ENCODE measurements at places on chromosomes 1 and 21.

DNA sequence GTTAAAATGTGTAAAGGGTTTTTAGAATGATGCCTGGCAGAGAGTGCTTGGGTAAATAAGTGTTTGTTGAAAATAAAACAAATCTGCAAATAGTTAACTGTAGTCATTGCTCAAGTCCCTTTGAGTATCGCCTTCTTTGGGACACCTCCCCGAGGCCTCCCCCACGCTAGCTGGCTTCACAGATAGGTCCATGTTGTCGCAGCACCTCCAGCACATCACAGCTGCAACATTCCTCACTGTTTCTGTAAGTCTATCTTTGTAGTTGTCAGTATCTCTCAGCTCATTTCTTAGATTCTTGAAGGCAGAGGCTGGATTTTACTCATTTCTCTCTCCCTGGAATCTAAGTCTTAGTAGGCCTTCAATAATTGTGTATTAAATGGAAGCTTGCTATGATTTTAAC is 1.6 kb upstream of the STUM start:
- DNase-seq: no peak

DNA sequence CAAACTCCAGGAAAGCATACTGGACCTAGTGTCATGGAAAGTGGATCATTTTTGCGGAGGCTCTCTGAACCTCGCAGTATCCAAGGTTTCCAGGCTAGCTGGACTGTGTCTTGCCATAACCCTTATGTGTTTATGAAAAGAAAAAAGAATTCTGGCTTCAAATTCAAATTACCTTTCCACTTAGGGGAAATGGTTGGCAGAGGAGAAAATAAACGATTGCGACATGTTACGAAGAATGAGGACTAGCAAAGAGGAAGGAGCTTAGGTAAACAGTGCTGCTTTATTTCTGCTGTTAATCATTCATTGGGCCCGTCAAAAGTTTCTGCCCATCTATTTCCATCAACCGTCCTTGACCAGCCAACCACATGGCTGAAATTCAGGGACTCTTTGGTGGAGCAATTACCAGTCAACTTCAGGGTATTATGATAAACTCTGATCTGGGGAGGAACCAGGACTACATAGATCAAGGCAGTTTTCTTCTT is at the start of gene C4BPA:
Gene C4BPA (plus strand): TSS at position 342 of the 482 bp plus-strand sequence. CDS start 8,793 bp downstream, outside the sequence.
- DNase-seq: peak; percentile 37

DNA sequence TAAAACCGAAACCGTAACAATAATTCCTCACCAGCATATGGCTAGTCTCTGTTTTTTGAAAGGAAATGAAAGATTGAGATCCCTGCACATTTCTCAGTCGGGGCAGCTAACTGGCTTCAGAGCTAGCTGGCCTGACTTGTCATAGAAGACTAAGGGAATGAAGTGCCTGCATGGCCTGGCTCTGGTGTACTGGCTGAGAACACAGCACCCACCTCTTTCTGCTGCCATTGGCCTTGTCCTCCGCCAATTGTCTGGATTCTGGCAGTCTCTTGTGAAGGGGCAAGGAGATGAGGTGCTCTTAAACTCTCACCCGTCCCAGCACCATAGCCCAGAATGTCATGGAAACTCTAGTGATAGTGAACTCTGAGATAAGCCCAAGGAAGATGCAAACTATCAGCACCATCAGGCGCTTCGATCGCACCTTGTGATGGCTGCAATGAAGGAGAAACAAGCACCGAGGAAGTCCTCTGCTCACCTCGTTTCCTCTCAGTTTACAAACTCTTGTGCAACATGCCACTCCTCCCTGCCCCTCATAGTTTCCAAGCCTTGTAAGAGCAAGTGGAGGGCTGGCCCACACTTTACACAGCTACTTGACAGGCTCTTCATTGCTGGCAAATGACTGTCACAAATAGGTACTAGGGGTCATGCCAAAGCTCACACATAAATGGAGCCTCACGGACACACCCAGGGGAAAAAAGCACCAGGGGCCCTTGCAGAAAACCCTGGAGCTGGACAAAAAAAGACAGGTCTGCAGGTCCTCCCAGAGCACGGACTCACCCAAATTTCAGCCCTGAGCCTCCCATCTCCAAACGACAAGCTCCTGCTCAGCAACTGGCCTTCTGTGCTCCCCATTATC is 16.4 kb downstream of the INPP5B start:
- no peak for DNase-seq

DNA sequence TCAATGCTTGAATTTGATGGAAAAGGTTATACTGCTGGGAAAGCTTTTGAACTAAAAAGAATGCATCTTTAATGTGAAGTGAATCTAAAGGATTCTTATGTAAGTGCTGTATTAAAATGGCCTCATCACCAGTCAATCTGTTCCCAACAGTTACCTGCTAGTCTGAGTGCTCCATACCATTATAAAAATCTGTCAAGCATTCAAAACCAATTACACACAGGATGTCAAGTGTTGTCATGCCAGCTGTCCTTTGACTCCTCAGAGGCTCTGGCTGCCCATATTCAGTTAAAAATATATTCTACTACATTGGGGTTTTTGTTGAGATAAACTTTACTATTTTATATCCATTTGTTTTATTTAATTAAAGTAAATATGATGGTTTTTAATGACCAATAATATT is 1587.7 kb downstream of the AMY1C start:
- DNase-seq: no peak

DNA sequence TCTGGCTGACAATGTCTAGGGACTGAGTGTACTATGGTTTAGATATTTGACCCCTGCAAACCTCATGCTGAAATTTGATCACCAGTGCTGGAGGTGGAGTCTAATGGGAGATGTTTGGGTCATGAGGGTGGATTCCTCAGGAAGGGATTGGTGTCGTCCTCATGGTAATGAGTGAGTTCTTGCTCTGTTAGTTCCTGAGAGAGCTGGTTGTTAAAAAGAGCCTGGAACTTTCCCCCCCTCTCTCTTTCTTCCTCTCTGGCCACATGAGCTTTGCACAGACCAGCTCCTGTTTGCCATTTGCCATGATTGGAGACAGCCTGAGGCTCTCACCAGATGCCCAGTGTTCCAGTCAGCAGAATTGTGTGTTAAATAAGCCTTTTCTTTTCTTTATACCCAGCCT is 36.6 kb upstream of the CNIH3 start:
- no peak for DNase-seq

- no peak for DNase-seq
These were observed 43.2 kb upstream of the TACSTD2 start for GRCh38 chr1:58620259-58620658.

GRCh38 chr1:21913258-21913657 is 23.9 kb downstream of the HSPG2 start:
- DNase-seq: no peak

- DNase-seq: no peak
These were observed 40.8 kb upstream of the COL24A1 start for GRCh38 chr1:86197206-86197855.

DNA sequence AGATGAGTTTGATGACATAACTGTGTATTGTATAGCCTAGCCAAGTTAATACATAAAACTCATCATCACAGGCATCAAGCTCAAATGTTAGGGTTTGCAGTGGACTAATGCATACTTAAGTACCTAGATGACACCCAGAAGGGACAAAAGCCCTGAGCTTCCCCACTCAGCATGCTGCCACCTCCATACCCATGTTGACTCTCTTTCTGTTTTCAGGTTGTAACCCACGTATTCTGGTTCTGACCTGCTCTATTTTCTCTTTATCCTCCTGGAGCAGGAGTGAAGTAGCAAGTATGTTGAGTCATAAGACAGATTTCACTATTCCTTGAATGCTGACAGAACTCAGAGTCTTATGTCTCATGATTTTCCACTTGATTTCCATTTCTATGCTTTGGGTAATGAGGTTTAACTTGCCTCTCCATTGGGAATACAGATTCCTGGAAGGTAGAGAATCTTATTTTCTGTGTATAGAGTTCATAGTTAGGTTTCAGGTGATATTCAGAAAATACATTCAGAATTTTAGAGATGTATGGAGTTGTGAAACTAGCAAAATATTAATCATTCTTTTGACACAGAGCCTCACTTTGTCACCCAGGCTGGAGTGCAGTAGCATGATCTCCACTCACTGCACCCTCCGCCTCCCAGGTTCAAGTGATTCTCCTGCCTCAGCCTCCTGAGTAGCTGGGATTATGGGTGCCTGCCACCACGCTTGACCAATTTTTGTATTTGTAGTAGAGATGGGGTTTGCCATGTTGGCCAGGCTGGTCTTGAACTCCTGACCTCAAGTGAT is 122.5 kb upstream of the KCNJ15 start:
- no peak for DNase-seq

- DNase-seq: no peak
These were observed 1.8 kb upstream of the CKS1B start for GRCh38 chr1:154972517-154973343.

GRCh38 chr21:24456358-24456757 is 1150.9 kb downstream of the MRPL39 start:
- DNase-seq: no peak

- DNase-seq: no peak
These were observed 64.8 kb downstream of the PIK3R3 start for GRCh38 chr1:46067652-46068051.

DNA sequence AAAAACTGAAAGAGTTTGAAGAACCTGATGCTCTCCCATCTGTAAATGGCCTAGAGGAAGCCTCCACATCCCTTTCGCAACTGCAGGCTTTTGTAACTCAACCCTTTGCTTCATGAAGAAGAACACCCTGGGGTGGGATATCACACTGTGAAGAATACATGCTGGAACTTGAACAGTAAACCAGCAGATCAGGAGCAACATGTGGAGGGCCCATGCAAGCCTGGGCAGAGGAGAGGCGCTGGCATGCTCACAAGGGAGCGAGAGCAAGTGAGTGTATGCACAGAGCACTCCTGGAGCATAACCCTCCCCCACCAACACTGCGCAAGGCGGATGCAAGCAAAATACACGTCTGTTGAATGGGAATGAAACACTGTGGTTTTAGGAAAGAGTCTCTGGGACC is 24.6 kb upstream of the SPAG17 start:
- no peak for DNase-seq

DNA sequence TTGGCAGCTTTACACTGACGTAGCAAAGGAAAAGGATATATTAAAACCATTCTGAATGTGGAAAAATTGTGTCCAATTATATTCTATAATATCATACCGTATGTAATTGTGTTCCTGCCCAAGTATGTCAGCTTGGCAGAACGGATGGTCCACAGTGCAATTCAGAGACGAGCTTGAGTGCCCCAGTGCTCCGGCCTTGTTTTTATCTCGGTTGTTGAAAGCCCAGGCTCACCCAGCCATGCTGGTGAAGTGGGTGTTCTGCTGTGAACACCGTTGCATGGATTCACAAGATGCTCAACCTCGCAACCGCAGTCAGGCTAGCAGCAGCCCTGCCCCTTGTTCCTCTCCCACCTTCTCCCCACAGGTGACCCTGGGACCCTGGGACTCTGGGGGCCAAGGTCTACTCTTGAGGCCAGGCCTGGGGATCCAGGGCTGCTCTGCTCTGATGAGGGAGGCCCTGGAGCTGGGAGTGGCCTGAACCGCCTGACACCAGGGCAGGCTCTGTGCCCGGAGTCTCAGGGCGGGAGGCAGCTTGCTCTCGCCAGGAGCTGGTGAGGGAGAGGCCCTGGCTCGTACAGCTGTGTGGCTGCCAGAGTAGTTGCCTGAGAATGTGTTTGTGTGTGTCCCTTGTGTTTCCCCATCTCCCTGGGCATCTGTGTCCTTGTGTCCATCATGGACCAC is 11.2 kb downstream of the PTPRF start:
- no peak for DNase-seq

DNA sequence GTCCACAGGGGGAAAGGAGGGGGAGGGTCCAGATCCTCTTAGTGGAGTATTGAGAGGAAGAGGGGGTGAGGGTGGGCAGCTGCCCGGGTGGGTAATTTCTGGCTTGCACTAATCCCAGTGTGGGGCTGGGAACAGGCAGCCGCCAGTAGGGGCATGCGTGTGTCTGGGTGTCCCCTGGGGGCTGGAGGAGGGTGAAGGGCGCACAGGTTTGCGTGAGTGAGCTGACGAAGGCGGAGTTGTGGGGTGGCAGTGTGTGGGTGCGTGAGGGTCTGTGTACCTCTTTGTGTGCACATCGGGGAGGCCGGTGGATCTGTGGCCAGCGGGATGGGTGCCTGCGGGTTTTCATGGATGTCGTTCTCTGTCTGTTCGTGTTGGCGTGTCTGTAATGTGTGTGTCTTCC is 97.3 kb downstream of the PAX7 start:
- no peak for DNase-seq

- peak; percentile 69 for DNase-seq
These were observed 10.7 kb upstream of the RGS16 start for GRCh38 chr1:182614796-182615454.

DNA sequence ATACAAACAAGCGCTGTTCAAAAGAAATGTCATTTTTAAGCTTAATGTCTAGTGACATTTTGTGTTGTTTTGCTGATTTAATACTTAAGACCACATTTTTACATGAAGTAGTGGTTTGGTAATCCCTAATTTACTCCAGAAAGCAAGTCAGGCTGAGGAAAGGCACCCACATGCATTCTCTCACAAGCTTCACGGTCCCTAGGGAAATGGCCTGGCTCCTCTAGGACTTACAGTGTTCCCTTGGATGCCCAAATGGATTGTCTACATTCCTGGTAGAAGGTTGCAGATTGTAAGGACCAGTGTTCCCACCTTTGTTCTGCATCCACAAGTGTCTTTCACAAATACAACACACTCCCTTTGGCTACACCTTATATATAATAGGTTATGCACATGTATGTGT is 9.5 kb downstream of the GPSM2 start:
- DNase-seq: no peak

DNA sequence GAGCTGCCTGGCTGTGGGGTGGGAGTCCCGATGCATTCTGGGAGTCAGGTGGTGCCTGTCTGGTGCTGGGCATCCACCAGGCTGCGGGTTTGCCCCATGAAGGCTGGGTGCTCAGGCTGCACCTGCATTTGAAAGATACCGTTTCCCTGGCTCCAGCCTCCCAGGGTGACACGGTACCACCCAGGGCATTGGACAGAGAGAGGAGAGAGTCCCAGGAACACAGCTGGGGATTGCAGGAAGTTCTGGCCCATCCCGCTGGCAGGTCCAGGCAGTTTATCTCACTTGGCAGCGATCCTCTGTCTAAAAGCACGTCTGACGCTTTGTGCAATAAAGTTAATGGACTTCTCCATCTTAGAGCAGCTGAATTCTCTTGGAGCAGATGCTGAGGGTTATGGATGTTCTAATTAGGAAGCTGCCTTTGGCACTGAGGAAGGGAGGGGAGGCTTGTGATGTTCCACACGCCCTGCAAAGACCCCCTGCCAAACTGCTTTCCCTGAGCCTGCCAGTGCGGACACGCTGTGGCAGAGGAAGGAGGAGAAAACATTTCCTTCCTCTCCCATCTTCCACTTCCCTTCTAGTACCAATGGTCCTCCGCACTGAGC is 246.9 kb downstream of the GRIK3 start:
- DNase-seq: no peak

DNA sequence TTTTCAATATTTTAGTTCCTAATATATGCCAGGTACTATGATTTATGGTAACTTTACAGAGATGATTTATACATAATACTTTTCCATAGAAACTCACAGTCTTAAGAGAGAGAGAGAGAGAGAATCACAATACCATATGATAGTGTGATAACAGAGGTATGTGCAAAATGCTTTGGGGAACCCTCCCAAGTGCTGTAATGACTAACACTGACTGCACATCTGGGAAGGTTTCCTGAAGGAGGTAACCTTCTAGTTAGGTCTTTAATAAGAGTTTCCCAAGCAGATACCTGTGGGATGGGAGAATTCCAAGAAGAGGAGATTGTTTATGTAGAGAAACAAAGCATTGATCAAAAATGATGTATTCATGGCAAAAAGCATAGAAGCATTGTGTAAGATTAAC is 34.6 kb upstream of the PIGC start:
- no peak for DNase-seq
